Activated CD4-positive, alpha-beta T cell treated with anti-CD3 and anti-CD28 coated beads for 24 hours (primary cell): ENCODE measurements at places on chromosomes 16 and 17.

- no peak for DNase-seq
Measured at GRCh38 chr17:45106096-45106495, 26.2 kb downstream of the PLCD3 start.

DNA sequence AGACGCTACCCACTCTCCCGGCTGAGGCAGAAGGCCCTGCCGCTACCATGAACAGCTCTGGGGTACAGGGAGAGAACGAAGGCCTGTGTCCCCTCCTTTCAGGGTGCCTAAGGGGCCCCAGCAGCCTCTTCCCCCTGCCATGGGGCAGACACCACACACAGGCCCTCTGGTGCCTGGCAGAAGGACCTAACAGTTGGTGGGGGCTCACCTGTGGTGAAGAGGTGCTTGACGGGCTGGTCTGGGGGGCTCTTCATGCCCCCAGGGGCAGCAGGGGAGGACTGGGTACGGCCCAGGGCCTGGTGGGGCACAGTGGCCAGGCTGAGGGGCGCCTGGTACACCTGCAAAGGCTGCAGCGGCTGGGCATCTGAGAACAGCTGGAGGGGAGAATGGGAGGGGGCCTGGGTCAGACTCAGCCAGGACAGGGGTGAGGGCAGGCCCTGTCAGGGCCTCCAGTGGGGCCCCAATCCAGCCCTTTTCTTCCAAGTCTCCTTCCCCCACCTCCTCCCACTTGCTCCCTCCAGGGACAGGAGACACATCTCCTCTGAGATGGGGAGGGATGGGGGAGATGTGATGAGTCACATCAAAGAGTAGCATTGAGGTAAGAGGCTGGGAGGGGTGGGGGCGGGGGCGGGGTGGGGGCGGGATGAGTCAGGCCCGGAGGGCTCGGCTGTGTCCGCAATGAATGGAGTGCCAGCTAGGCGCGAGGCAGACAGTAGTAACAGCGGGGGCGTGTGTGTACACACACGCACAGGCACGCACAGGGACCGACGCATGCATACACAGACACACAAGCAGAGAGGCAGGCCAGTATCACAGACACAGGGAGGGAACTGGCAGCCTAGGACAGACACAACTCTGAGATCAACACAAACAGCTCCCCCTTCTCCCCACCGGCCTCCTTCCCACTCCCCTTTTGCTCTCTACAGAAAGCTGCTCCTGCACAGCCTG lies 16.1 kb downstream of the G6PC3 start:
- DNase-seq = peak; percentile 41

- no peak for DNase-seq
Measured at GRCh38 chr16:83797013-83797412, 10.8 kb upstream of the HSBP1 start.

DNA sequence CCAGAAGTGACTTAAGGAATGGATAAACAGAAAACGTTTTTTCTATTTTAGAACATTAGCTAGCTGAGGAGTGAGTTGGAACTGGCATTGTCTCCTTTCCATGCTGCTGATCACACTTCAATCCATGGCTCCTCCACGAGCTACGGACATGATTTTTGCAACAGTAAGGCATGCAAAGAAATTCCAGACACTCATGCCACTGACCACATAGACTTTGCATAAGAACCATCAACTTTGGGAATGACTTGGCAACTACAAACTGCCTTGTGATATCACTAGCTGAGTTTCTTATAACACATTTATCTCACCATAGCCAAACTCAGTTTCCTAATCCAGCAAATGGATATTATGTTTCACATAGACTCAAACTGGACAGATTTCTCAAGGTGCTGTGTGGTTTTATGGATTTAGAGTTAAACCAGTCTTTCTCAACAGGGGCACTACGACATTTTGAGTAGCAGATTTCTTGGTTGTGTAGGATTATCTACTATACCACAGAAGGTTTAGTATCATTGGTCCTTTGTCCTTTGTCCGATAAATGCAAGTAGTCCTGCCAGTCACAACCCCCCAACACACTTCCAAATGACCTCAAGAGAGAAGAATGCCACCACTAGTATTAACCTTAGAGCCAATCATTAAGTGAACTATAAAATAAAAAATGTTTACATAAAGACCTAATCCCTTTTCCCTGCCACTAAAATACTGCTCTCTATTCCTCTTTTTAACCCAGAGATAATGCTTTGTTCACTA lies 48.3 kb upstream of the C17orf78 start:
- no peak for DNase-seq

- no peak for DNase-seq
Measured at GRCh38 chr17:81020443-81020766, 14.5 kb upstream of the BAIAP2 start.

DNA sequence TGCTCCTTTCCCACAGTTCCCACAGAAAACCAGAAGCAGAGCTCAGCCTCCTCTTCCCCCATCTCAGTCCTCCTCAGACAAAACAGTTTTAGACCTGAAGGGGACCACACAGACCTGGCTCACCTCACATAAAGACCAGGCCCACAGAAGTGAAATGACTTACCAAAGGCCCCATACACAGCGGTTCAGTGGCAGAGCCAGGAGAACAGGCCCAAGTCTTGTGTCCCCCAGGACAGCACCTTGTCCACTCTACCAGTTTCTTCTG lies 5.3 kb downstream of the UBTF start:
- no peak for DNase-seq

GRCh38 chr16:53581784-53582183 lies 78.8 kb upstream of the AKTIP start:
- DNase-seq = no peak

GRCh38 chr16:2511996-2512734 lies 1.6 kb upstream of the ATP6V0C start:
- DNase-seq = no peak

GRCh38 chr16:54356391-54356790 lies 69.8 kb upstream of the IRX3 start:
- DNase-seq = no peak

DNA sequence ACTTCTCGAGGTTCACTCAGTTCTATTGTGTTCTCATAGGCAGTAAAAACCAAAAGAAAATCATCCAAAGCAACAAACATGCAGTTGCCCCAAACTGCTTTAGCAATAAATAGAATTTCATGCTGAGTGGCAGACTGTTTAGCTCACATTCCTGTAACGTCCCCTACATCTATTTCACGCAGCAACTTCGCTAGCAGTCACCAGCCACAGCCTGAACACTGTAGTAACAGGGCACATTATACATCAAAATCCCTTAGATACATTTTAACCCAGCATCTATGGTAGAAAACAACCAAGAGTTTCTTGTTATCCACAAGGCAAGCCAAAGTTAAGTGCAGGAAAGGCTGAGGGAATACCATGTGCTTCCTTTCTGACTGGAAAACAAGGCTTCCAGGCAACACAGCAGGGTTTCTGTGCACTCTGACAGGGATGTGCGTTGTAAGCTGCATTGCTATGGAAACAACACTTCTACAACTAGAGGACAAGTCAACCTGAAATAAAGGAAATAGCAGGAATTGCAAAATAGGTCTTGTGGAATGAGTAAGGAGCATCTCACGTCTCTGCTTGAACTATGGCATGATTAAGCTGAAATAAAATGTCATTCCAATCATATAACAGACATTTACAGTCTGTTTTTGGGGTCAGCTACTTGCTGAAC lies 55.4 kb downstream of the CFDP1 start:
- DNase-seq = no peak

DNA sequence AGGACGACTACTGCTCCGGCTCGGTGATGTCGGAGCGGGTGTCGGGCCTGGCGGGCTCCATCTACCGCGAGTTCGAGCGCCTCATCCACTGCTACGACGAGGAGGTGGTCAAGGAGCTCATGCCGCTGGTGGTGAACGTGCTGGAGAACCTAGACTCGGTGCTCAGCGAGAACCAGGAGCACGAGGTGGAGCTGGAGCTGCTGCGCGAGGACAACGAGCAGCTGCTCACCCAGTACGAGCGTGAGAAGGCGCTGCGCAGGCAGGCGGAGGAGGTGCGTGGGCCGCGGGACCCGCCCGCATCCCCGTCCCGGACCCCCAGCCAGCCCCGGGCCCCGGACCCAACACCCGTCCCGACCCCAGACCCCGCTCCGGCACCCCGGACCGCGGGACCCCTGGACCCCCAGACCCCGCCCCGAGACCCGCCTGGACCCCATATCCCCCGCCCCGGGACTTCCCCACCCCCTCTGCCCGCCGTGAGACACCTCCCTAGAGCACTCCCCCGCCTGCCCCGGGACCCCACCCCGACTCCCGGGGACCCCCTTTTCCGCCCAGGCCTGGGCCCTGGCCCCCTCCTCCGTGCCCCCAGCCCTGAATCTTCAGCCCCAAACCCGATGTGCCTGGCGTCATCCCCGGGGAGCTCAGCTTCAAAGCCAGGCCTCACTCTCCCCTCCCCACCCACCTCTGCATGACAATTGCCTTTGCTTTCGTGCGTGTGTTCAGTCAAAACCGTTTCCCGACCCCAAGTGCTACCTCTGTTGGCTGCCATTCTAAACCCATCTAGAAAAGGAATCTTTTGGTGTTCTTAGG lies 594 bp downstream of the MAPK8IP3 start:
- DNase-seq = peak; percentile 31

- no peak for DNase-seq
Measured at GRCh38 chr16:66298571-66299120, 67.8 kb upstream of the CDH5 start.

DNA sequence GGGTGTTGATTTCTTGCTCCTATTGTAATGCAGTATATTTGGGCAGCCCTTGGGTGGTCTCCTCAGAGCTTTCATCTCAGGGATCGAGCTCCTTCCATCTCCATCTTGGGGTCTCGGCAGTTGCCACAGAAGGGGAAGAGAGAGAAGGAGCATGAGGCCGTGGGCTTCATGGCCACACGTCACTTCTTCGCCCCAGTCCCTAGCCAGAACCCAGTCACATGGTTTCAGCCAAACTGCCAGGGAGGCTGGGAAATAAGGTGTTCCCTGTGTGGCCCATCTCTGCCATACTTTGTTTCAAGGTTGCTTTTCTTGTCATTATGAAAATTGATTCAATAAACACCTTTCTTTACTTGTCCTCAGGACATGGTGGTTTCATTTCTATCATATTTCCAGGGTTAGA lies 68.4 kb upstream of the NKD1 start:
- no peak for DNase-seq

GRCh38 chr17:36859706-36860105 lies 77.6 kb upstream of the LHX1 start:
- DNase-seq = no peak

DNA sequence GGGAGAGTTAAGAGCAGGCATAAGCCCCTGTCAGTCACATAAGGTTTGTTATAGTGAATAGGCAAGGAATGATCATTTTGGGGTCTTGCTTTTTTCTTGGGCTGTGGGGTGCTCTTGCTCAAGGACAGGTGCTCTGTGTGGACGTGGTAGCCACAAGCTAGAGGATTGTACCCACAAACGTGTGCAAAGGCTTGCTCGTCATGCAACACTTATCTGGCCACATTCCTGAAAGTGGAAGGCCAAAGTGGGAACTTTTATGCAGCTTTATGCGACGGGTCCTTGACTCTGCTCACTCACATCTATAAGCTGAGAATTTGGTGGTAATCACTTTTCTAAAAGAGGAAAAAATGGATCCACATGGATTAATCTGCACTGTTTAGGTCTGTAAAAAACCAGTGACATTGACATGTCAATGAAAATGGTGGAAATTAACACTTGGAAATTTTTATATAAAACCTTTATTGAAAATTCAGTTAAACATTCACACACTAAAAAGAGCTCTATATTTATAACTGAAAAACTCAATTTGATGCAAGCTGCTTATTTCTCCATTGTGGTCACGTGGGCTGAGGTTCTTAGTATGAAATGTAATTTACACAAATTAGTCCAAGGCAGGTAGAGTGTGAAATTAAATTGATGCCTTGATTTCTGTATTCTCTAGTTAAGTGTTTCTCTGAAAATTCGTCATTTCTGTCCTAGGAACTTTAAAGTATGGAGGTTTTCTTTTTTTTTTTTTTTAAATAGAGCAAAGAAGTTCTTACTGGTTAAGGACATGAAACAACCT lies 162.3 kb downstream of the MSI2 start:
- DNase-seq = no peak

DNA sequence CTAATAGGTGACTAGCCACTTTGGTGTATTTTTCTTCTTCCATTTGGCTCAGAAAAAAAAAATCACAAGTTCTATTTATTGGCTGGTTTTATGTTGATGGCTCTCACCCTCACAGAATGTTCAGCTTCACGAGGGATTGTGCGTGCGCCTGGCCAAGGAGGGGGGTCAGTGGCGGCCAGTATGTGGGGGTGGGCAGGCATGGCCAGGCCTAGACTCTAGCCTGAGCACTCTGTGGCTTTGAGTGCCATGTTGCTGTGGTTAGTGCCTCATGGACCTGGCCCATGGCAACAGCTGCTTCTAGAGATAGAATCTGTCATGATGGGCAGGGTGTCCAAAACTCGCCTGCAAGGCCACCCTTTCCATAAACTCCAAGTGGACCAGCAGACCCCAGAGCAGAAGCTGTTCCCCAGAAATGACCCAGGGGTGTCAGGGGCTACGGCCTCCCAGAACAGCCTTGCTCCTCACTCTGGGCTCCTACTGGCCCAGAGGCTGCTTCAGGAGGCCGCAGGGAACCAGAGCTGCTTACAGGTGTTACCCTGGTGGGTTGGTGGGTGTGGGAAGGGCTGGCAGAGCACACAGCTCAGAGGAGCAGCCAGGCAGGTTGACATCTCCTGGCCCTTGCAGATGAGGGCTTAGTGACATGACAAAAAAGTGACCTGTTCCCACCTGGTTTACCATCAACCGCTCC lies 124.9 kb downstream of the SOCS1 start:
- DNase-seq = no peak

DNA sequence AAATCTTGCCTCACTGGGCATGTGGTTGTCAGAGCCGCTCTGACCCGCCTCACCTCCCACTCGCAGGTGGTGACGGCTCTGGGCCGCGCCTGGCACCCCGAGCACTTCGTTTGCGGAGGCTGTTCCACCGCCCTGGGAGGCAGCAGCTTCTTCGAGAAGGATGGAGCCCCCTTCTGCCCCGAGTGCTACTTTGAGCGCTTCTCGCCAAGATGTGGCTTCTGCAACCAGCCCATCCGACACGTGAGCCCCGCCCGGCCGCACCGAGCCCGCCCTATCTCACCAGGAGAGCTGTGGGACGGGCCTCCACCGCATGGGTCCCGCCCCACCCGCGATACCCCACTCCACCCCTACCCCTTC lies 4.0 kb downstream of the TGFB1I1 start:
- DNase-seq = no peak

DNA sequence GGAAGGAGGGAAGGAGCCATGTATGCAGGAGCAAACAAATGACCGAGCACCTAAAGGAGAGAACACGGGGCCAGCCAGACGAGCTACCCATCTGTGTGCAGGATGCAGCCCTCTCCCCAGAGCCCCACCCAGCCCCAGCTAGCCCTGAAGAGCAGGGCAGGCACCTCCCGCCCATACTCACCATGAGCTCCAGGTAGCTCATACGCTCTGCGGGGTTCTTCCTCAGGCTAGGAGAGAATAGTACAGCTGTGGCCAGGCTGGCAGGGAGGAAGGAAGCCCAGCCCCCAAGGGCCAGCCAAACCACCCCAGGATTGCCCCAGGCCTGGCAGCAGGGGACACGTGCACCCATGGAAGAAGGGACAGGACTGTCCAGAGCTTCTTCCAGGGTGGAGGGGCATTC lies 81.9 kb downstream of the KCNJ18 start:
- DNase-seq = no peak
